ENCODE measurements at places on chromosomes 11 and 22.

- peak; percentile 68 for DNase-seq
These were observed 42.6 kb upstream of the OLFML1 start for GRCh38 chr11:7442588-7443215.

DNA sequence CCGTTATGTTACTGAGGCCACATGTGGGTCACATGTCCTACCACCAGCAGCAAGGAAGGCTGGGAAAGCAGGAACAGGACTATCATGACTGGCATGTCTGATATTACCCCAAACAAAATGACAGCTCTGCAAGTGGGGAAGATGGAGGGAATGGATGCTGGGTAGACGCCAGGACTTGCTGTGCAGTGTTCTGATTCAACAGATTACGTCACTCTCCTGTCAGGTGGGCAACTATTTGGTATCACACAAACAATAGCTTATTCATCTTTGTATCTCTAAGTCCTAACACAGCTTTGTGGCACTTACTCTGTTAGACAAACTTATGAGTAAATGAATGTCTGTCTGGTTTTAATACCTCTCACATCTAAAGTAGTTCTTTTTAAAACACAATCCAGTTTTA lies 105.2 kb downstream of the SPON1 start:
- DNase-seq: no peak

DNA sequence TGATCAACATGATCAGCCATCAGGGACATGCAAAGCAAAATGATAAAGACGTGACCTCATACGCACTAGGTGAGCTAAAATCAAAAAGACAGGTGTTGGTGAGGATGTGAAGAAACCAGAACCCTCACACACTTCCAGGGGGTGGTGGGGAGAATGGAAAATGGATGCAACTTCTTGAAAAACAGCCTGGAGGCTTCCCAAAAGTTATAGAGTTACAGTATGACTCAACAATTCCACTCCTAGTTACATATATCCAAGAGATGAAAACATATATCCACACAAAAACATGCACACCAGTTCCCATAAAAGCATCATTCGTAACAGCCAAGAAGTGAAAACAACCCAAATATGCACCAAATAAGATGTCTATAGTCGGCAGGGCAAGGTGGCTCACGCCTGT lies 42.1 kb upstream of the APLNR start:
- no peak for DNase-seq

DNA sequence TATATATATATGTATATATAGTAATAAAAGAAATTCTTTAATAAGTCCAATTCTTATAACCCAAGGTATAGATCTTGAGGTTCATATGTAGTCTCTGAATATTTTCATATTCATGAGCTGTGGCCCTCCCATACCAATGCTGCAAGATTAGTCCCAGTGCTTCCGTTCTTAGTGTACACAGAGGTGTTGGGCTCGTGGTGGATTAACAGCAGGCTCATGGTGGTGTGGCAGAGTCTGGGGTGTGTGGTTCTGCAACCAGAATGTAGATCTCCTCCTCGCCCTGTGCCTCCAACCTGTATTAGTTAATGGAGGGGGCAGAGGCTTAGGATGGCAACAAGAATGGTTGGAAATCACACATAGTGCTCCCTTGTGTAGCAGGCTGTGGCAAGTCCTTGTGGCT lies 16.8 kb downstream of the PRDM10 start:
- no peak for DNase-seq

- no peak for DNase-seq
These were observed at the start of gene ARHGAP42 for GRCh38 chr11:100687054-100687629. TSS of gene ARHGAP42 (plus strand) at chr11:100687288. CDS start at chr11:100687679, 391 bp downstream.

- no peak for DNase-seq
These were observed 16.9 kb upstream of the SIK2 start for GRCh38 chr11:111585371-111585770.

DNA sequence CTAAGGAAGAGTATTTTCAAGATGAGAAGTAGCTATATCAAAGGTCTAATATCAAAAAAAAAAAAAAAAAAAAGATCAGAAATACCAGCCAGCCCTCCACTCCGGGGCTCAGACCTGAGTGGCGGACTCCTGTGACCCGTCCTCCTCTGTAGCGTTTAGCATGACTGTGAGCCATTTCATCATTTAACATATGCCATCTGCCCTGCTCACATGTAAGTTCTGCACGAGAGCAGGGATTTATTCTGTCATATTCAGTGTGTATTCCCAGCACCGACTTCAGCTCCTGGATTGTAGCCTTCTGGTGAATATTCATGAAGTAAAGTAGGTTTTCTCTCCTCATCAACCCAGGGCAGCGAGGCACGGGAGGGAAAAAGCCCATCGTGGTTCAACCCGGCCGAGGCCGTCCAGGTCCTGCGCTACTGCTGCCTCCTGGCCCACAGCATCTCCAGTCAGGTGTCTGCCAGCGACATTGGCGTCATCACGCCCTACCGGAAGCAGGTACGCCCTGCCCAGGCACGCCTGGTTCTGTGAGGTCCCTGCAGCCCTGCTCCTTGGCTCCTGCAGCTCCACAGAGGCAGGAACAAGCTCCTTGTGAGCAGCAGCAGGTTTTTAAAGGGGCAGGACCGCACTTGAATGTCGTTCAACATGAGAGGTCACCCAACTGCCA lies 12.7 kb upstream of the PANX2 start:
- no peak for DNase-seq

GRCh38 chr11:100876815-100877520 lies 189.9 kb downstream of the ARHGAP42 start:
- no peak for DNase-seq

DNA sequence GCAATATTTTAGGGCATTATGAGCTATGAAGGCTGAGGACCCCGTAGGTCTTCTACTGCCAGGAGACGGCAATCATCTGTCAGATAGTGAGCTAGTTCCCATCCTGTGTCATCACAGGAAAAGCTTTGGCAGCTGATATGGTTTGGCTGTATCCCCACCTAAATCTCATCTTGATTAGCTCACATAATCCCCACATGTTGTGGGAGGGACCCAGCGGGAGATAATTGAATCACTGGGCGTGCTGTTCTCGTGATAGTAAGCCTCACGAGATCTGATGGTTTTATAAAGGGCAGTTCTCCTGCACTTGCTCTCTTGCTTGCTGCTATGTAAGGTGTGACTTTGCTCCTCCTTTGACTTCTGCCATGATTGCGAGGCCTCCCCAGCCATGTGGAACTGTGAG lies 18.1 kb downstream of the CSRP3 start:
- DNase-seq: no peak

- no peak for DNase-seq
These were observed 4.1 kb upstream of the GALR3 start for GRCh38 chr22:37819105-37819433.

DNA sequence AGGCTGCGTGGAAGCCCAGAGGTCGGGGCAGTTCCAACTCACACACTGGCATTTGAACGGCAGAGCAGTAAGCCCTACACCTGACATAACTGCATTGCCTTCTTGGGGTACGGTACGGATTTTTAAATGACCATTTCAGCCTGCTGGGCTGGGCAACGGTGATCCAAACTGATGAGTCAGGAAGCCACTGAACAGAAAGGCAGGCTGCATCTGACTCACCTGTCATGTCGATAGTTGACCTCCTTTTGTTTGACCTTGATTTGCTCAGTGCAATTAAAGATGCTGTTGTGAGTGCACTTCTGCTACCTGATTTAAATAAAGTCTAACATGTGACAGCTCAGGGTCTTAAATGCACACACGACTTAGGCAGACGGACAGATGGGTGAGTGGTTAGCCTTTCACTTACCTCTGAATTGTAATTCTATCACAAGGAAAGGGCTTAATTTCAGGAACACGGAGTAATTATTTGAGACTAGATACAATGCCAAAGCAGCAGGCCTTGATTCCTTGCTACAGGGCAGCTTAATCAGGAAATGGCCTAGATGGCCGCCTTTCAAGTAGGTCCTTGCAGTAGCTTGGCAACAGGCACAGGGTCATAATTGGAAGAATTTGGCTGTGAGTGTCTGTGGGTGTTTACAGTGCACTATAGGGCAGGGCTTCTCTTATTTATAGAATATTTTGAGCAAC lies 52.2 kb downstream of the BMAL1 start:
- no peak for DNase-seq

DNA sequence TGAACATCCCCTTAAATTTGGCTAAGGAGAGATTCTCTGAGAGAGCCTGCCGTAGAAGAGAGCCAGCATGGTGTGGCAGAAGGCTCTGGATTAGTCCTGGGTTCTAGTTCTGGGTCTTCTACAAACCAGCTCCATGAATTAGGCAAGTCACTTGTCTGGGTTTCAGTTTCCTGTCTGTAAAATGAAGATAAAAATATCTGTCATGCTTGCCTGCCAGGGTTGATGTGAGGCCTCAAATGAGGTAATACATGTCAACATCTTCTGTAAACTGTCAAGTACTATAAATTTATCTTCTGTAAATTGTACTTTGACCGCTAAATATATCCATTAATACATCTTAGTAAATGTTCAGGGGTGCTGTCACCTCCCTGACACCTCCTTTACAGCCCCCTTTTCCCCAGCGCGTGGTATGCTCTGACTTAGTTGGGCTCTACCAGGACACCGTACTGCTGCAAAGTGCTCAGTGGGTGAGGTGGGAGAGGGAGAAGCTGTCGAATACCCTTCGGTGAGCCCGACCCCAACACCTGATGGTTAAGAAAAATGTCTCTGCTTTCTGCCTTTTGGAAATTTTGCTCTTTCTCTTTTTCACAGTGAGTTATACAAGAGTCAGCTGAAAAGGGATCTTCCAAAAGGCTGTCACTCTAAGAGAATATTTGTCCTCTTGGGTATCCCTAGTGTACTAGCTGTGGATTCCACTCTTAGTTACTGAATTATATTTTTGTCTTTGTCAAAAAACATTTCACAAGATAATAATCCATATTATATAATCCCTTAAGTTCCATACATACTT lies 15.0 kb downstream of the RBX1 start:
- no peak for DNase-seq

GRCh38 chr11:121466063-121466794 lies 13.5 kb upstream of the SORL1-AS1 start:
- DNase-seq: peak; percentile 32

- DNase-seq: no peak
These were observed 1558.9 kb downstream of the FAM181B start for GRCh38 chr11:81174646-81175330.

GRCh38 chr11:88327061-88327460 lies 10.5 kb downstream of the CTSC start:
- no peak for DNase-seq

GRCh38 chr11:44464741-44465140 lies 100.7 kb upstream of the CD82 start:
- no peak for DNase-seq

DNA sequence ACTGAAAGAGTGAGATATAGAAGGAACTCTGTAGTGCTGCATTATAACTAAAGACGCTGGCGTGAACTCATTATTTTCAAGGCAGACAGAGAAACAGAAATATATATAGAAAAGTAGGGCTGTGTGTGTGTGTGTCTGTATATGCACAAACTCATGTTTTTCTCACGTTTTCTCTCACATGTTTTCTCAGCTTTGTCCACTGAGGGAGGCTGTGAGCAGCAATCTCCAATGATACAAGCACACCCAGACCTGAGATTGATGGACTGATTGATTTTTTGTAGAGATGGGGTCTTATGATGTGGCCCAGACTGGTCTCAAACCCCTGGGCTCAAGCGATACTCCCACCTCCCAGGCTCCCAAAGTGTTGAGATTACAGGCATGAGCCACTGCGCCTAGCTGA lies 122.5 kb downstream of the SERGEF start:
- no peak for DNase-seq

GRCh38 chr11:113375402-113375801 lies 12.2 kb upstream of the ANKK1 start:
- DNase-seq: no peak

GRCh38 chr22:25514436-25515180 lies 49.9 kb upstream of the GRK3 start:
- no peak for DNase-seq

DNA sequence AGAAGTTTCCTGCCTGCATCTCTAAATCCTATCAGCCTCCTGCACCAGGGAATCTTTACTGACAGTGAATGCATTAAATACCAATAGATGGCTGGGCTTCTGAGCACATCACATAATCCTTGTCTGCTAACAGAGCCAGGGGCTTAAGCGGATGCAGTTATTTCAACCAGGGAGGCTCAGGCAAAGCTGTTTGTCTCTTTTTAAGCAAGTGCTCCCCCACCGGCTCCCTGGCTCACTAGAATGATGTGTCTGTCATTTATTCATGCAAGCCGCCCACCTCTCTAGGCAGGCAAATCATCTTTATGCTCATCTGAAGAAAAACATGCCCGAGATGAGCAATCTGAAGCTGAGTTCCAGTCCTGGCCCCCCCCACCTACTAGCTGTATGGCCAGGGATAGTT lies 182.3 kb downstream of the TENM4 start:
- no peak for DNase-seq

GRCh38 chr22:44735518-44736428 lies 16.6 kb upstream of the ARHGAP8 start:
- peak; percentile 84 for DNase-seq

DNA sequence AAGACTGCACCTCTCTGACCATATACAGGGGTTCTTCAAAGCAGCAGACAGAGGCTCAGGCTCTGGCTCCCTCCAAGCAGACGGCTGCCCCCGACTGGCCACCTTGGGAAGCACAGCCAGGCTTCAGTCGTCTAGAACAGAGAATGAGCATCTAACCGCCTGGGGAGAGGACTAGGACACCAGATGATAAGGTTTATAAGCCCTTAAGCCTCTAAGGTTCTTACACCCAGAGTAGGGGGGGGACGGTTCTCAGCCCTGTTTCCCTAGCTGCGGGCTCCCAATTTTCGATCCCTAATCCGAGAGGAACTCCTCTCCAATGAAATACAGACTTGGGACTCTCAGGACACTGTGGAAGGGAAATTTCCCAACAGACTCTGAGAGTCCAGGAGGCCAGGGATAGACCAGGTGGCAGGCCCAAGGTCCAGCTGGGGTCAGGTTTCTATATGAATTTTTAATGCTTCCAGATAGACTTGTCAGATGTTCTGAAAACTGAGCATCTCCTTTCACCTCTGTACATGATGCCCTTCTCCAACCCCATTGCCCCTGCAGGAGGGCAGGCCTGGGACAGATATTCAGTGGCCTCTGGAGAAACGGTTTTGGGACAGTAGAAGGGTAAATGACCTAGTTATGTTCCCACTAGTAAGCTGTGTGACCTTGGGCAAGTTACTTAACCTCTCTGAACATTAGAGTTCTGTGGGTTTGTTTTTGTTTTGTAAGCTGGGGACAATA lies 20.2 kb downstream of the RTN4RL2 start:
- DNase-seq: peak; percentile 63

GRCh38 chr11:57913715-57914704 lies 109.7 kb upstream of the OR9Q1 start:
- DNase-seq: no peak

DNA sequence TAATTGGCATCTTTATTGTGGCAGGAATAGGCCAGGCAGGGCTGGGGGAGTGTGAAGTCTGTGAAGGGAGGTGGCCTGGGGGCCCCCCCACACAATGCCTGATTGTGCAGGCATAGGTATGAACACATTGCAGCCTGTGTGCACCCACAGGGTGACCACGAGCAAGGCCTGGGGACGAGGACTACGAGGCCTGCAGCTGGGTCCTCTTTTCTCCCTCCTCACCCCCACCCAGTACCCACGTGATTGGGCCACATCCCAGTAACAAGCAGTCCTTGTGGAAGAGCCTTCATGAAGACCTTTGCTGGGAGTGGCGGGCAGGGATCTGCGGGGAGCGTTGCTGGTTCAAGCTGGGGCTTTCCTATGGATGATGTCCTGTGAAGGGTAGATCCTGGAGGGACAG lies 29.3 kb downstream of the ZBTB16 start:
- no peak for DNase-seq

GRCh38 chr22:19808873-19809478 lies 45.7 kb downstream of the GNB1L start:
- DNase-seq: no peak

Data from activated CD4-positive, alpha-beta T cell treated with anti-CD3 and anti-CD28 coated beads, Interleukin-2, amount 50 U/mL, for 1 hour (primary cell).